Left renal pelvis (tissue), 4 donors: ENCODE measurements at places on chromosomes 6 and 20. TPM values are rescaled to one million over a fixed set of nuclear protein-coding genes. Genes with fewer than 3 reads are reported as not detected.

Gene LAMA2
- polyA plus RNA-seq = 67.5 TPM

- peak; percentile 22 for DNase-seq
Measured at GRCh38 chr20:1171461-1172093, 13.2 kb downstream of the TMEM74B start.

DNA sequence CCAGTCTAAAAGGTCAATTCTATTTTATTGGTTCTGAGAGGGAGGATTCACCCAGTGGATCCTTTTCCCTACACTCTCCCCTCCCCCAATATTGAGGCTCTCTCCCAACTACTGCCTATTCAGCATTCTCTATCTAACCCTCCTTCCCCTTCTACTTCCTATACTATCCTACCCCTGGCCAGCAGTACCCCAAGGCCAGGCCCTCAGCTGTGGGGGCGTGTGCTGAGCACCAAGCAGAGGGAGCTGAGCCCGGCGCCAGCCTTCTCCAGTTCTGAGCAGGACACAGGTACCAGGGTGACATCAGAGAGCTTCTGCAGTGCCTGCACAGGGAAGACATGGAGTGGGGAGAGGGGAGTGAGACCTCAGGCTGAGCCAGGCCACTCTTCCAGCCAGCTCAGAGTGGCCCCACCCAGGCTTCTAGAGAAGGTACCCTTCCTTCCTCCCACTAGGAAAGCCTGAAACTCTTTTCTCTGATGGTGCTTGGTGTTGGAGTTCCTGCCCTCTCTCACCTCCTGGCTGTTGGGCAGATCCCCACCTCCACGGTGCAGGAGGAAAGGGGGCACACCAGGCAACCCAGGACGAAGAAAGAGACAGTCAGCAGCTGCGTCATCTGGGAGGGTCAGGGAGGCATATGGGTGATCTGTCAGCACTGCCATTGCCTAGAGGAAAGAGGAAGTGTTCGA, 1.9 kb downstream of the DDAH2 start:
- no peak for DNase-seq

GRCh38 chr6:126608681-126609080, 268.8 kb downstream of the CENPW start:
- DNase-seq = no peak

DNA sequence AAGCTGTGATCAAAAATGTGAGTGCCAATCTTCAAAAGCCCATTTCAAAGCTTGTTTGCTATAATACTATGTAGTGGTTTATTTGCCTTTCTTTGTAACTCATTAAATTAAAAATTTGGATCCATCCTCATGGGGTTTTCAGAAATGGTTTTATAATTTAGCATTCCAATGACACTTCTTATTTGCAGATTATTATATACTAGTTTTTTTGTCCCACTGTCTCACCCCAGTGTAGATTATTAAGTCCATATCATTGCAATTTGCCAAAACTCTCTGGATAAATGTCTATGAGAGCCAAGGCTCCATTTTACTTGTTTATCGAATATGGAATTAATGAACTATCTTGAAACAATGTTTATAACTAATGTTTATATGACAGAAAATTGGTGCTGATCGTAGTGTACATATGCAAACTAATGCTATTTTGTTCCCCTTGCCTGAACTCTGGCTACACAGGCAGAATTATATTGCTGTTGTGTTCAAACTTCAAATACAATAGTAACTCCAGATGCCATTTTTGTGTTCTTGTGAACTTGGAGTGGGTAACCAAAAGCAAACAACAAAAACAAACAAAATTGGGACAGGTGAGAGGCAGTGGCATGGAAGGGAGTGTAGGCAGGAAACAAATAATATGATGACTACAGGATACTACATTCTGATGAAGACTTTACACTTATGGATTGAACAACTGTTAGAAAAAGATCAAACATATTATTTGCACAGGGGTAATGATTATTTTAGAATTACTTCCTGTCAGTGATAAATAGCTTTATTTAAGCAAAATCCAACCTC, 307.1 kb upstream of the FLRT3 start:
- DNase-seq = no peak

Gene RSPO4
- 1.9 TPM for polyA plus RNA-seq

GRCh38 chr6:48613231-48613949, 502.4 kb upstream of the PTCHD4 start:
- no peak for DNase-seq

DNA sequence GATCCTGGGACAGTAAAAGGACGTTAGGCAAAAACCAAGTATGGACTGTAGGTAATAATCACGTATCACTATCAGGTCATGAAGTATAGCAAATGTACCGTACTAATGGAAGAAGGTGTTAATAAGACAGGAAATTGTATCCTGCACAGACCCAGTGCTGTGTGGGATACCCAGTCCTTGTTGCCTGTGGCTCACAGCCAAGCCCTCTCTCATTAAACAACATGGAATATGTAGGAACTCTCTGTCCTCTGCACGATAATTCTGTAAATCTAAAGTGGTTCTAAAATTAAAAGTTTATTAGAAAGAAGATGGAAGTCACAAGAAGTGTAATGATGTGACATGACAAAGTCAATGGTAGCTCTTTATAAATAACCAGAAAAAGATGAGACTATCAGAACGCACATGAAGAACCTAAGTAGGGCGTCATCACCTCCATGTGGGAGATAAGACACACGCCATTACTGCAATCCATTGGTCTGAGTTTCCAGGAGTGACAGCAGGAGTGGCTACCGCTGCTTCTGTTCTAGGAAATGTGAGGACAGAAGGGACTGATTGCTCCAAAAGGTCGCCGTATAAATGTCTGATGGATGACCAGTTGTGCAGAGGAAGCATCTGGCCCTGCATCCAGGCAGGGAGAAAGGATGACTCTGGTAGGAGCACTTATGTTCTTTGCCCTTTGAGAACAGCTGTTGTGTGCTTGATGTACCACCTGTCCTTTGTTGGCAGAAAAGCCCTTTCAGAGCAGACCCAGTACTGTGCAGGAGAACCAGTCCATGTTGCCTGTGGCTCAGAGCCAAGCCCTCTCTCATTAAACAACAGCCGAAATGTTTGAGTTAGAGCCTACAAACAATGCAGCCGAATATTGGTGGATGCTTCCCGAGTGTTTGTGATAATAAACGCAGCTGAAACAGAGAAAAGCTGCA, 125.6 kb downstream of the FIG4 start:
- no peak for DNase-seq

DNA sequence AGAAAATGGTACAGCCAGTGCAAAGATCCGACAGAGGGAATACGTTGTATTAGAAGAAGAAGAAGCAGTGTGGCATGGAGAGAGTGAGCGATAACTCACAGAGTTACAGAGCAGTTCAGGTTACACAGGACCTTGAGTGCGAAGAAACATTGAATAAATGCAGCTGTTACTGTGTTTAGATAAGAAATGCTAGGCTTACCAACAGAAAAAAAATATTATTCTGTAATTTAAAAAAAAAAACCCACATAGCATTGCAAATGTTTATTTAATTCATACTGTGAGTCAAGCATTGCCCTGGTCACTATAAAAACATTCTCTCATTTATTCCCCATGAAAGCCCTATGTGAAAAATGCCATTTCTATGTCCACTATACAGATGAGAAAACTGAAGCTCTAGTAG, 373.4 kb upstream of the EPHA7 start:
- DNase-seq = no peak

GRCh38 chr6:130019326-130020072, 1.1 kb downstream of the L3MBTL3 start:
- DNase-seq = peak; percentile 27

Gene LTA
- 0.29 TPM for polyA plus RNA-seq

DNA sequence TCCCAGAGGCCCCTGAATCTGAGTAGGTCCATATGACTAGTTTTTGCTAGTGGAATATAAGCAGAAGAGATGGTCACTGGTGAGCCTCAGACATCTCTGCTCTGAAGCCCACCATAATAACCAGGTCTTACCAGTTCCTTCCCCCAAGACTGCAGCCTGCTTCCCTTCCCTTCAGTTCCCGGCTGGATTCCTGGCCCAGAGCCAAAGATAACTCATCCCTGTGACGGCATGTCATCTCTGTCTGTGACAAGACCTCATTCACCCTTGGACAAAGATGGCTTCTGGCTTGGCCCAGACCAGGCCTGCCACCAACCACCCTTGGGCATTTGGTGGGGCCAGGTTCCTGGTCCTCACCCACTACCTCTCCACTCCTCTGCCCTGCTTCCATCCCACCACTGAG, 145.5 kb upstream of the TOP1 start:
- DNase-seq = no peak

GRCh38 chr6:168042426-168043192, 36.4 kb downstream of the FRMD1 start:
- DNase-seq = no peak

Gene ADGRF4
- polyA plus RNA-seq = 0.06 TPM

DNA sequence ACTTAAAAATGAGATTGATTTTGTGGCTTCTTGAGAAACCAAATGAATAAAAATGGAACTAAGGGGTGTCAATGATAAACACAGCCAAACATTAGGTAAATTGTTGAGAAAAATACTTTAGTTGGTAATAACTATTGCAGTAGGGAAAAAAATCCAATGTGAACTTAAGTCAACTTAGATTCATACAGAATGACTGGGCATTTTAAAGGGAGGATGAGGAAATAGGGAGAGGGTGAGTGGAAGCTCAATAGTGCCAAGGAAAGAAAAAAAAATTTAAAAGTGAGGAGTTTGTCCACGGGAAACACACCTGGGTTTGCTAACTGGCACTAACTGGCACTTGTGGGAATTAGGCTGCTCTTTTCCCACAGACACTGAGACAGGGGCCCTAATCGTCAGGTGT, 26.2 kb upstream of the PGK2 start:
- DNase-seq = no peak

DNA sequence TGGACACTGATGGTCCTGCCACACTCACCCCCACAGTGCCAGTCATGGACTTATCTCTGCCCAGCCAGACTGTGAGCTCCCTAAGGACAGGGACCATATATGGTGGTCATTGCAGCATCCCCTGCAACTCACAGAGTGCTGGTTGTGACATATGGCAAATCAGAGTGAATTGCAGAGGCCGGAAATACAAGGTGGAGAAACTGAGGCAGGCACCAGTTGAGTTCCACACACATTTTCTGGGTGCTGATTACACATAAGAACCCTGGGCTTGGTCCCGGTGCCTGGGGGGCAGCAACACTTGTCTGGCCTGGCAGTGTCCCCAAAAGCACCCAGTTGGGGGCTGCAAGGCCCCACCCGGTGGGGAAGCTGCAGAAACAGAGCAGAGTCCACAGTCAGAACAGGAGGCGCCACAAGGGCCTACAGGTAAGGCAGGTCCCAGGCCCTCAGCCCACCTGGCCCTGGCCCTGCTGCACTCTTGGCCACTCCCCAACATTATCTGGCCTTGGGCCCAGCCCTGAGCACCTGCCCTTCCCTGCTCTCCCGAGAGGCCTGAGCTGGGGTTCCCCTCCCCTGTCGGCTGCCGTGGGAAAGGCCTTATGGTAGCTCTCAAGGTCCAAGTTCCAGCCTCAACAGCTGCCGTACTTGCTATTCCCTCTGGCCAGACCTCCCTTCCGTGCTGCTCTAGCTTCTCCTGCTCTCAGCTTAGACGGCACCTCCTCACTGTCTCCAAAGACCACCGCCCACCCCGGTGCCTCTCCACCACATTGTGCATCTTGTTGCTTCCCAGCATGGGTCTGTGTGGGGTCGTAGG, 140.8 kb upstream of the PTPN1 start:
- no peak for DNase-seq

Gene TUBB1
- 1.5 TPM for polyA plus RNA-seq

Gene RSPO3
- polyA plus RNA-seq = 47.7 TPM

Gene SIM1
- polyA plus RNA-seq = 23.8 TPM

Gene NRN1
- polyA plus RNA-seq = 4.9 TPM

Gene ZMYND8
- 35.3 TPM for polyA plus RNA-seq

DNA sequence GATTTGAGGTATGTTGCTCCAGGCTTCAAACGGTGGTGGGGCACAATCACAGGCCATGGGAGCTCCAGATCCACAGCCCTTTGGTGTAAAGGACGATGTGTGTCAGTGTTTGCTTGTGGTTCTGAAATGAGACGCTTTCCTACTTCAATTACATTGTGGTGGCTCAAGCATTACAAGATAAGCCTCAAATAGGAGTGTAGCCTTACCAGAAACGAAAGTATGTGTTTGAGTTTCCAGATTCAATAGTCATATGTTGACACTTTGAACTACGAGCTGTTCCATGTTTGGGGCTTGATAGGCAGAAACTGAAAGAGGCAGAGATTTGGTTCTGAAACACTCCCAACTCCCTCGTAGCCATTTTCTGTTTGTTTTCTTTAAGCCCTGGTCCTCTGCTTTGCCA, 187.1 kb downstream of the MYLK4 start:
- no peak for DNase-seq

- no peak for DNase-seq
Measured at GRCh38 chr6:52839124-52840055, 1.2 kb downstream of the GSTA5 start.
